ENCODE measurements at places on chromosomes 13 and 19.

DNA sequence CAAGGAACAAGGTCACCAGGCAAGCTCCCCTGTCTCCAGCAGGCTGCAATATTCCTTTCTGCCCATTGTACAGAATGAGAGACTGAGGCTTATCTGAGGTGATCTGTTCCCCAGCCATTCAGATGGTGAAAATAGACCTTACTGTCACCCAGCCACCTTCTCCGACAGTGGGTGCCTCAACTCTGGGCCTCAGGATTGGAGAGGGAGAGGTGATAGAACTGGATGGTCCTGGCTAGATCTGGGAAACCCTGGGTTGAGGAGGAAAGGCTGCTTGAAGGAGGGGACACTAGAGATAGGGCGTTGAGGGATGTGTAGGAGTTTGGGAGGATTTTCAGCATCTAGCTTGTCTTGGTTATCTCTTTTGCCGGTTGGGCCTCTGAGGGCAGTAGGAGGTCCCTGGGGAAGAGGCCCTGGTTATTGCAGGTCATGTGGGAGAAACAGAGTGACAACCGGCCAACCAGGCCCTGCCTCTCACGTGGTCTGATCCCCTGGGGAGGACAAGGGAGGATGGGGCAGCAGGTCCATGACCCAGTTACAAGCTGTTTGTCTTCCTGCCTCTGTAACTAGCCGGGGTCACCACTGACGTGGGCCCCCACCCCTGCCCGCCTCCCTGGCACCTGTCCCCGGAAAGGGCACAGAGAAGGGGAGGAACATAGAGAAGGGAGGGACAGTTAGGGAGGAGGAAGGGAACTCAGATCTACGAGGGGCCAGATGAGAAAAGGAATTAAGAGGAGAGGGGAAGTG is 8.2 kb downstream of the NFIC start:
- DNase-seq = no peak

DNA sequence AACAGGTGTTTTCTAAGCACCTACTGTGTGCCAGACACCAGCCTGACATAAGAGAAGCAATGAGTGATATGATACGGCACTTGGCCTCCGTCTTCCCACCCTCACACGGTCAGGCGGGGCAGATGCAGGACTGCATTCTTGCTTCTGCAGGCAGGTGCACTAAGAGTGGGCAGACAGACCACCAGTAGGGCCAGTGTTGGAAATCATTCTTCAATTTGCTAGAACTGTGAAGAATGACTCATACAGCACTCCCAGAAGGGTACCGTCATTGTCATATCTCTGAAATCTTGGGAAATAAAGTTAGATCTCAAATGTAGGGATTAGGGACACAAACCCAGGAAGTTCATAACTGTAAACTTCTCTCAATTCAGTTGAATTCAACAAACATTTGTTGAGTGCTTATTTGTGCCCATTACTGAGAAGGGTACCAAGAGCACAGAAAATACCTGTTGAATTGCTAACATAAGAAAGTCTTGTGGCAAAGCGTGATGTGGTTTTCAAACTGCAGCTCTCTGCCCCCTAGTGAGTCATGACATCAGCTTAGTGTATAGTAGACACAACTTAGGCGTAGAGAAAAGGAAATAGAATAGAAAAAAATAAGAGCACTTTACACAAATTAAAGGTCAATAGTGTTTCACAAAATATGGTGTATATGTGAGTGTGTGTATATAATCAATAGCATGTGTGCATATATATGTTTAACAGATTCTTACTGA is 76.1 kb downstream of the TEX26 start:
- no peak for DNase-seq

GRCh38 chr13:112855859-112856258 is 113.2 kb upstream of the MCF2L start:
- no peak for DNase-seq

DNA sequence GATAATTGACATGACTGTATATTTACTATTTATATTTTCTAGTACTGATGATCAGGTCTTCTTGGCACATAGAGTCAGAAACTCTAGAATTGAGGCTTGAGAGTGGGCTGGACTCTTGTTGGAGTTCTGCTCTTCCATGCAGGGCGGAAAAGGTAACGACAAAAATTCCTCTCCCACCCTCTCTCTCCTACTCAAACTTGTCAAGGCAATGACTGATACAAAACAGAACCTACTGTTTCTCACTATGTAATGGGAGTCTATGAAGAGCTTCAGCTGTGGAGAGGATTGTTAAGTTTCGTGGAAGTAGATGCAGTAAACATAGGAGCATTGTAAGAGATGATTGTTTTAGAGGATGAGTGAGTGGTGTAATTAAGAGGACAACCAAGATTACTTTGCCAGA is 8.8 kb downstream of the EDNRB start:
- DNase-seq = no peak

DNA sequence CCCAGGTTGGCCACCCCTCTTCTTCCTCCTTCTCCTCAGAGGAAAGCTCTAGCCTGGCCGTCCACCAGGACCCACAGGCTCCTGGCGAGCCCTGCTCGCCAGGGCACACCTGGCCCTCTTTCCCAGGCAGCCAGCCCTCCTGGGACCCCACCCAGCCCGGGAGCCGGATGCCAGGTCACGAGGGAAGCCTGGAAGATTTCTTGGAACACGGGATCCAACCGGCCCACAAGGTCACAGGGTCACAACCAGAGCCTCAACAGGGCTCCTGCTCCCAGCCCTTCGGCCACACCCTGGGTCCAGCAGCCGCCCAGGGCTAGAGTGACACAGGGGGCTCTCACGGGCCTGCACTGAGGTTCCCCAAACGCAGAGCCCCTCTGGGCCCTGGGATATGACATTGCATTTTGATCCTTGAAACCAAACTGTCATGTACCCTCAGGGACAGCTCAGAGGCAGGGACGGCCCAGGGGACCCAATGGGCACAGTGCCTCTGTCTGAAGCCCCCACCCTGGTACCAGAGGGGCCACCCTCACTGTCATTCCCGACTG is 5.5 kb downstream of the MKNK2 start:
- DNase-seq = no peak

GRCh38 chr19:38661996-38662395 is 14.5 kb downstream of the ACTN4 start:
- no peak for DNase-seq

GRCh38 chr13:25352230-25352629 is 19.5 kb upstream of the ATP8A2 start:
- DNase-seq = no peak

GRCh38 chr19:41449079-41449864 is 6.3 kb downstream of the ERICH4 start:
- peak; percentile 53 for DNase-seq

- DNase-seq = no peak
These were observed 9.6 kb downstream of the PLPPR3 start for GRCh38 chr19:812049-812746.

GRCh38 chr19:17358395-17358794 is 18.7 kb downstream of the PLVAP start:
- DNase-seq = no peak

DNA sequence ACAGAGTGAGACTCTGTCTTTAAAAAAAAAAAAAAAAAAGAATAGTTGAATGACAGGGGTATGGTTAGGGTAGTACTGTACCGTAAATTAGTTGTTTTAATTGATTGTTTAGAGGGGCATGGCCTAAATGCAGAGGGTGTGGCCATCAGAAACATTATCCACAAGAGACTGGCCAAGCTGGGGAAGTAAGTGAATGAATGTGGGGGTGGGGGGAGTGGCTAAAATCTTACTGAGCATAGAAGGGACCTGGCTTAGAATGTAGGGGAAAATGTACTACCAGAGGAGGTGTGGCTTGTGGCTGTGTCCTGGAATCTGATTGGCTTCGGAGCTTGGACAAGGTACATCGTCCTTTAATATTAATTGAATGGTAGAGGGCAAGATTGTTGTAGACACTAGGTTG is 3.8 kb downstream of the BCL2L12 start:
- no peak for DNase-seq

DNA sequence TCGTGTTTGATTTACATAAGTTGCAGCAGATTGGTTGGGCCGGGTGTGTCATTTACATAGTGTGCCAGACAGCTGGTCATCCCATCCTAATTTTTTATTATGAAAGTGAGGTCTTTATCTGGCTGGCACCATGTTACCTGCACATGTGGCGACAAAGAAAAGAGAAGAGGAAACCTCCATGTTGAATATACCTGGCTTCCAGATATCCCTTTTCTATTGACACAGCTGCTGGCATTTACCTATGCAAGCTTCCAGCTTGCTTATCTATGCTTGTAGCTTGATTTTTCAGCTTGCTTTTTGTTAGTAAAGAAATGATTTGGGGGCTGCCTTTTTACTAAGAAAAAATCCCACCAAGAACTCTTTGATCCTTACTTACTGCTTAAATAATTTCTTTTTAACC is 681.3 kb upstream of the SLITRK1 start:
- no peak for DNase-seq

DNA sequence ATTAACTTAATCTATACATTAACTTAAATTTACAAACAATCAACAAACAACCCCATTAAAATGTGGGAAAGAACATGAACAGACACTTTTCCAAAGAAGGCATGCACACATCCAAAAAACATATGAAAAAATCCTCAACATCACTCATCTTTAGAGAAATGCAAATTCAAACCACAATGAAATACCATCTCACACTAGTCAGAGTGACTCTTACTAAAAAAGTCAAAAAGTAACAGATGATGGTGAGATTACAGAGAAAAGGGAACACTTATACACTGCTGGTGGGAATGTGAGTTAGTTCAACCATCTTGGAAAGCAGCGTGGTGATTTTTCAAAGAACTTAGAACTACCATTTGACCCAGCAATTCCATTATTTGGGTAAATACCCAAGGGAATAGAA is 759.2 kb upstream of the SLITRK1 start:
- DNase-seq = no peak

DNA sequence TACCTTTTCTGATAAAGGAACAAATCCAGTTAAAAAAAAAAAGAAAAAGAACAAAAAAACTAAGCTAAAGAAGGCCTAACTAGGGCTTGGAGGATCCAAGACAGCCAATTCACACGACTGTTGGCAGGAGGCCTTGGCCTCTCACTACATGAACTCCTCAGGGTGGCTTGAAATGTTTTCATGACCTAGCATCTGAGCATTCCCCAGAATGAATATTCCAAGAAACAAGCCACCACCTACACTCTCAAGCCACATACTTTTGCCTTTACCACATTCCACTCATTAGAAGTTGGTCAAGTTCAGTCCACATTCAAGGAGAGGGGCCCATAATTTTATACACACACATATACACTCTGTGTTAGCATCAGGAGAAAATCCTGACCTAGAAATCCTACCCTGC is 97.6 kb upstream of the SIAH3 start:
- DNase-seq = no peak

- DNase-seq = no peak
These were observed 66.3 kb downstream of the SPRY2 start for GRCh38 chr13:80274643-80275042.

Data from stimulated activated CD4-positive, alpha-beta T cell treated with anti-CD3 and anti-CD28 coated beads, Interleukin-1b, Interleukin-23, amount 100 ng/mL, for 24 hours (primary cell).